ENCODE measurements at places on chromosomes 6 and 20.

GRCh38 chr6:105588123-105588710 lies 185.3 kb upstream of the PREP start:
- no peak for DNase-seq

GRCh38 chr20:55375920-55376319 lies 629.4 kb downstream of the CBLN4 start:
- DNase-seq = no peak

DNA sequence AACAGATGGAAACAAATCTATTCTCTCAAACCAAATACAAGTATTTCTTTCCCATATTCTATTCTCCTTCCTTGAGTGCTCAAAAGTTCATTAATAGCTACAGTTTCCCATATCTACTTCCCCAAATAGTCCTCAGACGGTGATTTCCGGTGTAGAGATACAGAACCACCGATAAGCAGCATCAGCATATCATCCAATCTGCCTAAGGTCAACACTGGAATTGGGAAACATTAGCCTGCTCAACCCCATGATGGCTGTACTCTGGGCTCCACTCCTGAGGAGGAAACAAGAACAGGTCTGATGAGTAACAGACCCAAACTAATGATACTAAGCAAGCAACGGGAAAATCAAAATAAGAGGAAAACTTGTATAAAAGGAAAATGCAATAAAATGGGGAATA lies 115.6 kb downstream of the EPB41L2 start:
- DNase-seq = no peak

DNA sequence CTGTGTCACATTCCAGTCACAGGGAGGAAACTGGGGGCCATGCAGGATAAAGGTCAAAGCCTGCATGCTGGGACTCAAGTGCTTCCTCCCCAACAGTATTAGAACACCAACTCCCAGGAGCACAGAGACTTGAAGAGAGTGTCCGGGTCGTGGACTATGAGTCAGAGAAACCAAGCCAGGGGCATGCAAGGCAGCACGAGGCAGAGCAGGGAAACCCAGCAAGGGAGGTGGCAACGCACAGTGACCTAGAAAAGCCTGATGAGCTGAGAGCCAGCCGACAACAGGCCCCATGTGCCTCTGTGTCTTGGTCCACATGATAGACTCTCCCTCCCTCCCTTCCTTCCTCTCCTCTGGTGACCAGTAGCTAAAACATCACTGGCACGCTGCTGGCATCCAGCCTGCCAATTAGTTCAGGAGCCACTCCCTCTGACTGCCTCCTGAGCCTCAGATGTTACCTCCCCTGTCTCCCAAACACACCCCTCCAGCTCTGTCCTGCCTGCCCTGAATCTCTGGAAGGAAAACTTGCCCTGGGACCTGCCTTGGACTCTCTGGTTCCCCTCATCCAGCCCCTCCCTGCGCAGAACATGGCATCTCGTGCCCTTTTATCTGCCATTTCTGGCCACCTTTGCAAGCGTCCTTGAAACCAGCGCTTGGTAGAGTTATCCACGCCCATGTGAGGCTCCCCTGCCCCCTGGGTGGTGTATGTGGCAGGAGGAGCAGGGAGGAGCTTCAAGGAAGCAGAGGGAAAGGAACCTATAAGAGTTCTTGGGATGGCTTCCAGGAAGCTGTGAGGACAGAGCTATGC lies 16.2 kb upstream of the RNF39 start:
- no peak for DNase-seq

DNA sequence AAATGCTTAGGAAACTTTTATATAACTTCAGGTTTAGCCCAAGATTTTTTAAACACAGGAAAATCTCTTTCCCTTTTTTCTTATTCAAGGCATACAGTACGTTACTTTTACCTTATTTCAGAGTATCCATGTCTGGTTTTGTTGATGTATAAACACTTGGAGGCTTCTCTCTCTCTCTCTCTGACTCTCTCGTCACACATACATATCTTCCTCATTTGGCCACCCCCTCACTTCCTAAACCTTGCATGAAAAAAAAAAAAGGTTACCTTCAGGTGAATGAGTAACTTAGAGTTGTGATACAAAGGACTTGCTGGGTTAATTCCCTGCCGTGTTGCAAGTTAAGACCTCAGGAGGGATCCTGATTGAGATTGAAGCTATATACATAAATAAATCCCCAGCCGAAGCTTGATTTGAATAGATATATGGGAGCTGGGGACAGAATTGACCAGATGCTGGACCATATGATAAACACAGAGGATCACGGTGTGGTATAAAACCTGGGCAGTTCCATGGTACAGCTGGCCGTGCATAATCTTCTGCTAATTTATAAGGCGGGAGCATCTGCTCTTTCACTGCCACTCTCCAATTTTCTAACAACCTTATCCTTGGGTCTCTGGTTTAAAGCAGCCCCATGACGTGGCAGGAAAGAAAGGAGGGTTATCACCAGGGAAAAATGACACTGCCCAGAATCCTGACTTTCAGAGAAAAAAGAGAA lies 55.1 kb upstream of the IL20RA start:
- DNase-seq = no peak

DNA sequence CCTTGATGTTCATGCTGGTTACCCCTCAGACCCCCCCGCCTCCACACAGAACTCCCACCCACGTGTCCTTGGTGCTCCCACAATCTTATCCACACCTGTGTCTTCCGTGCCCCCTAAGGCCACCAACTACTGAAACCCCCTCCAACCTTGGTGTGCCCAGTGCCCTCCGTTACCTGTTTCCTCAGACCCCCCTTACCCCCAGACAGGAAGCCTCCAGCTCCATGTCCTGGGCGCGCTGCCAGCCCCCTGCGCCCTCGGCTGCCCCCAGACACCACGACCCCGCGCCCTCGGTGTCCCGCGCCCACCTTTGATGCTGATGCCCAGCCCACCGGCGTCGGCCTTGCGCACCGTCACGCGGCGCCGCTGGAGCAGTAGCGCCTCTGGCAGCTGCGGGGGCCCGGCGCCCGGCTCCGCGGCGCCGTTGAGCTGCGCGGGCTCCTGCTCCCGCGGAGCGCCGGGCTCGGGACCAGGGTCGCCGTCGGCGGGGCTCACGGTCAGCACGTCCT lies 504 bp downstream of the SNTA1 start:
- no peak for DNase-seq

DNA sequence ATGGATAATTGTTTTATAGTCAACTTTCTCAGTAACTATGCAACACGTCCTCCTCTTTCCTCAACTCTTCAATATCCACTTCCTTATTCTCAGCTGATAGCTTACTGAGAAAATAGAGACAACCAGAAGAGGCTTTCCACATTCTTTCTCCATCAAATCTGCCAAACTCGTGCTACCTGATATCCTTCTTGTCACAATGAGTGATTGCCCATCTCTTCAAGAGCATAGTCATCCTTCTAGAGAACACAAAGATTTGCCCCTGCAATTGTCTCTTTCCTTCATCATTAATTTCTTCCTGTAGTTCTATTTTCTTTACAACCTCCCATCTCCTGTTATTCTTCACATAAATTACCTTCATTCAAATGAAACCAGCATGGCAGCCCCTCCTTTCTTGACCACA lies 75.9 kb upstream of the RGS17 start:
- DNase-seq = no peak

DNA sequence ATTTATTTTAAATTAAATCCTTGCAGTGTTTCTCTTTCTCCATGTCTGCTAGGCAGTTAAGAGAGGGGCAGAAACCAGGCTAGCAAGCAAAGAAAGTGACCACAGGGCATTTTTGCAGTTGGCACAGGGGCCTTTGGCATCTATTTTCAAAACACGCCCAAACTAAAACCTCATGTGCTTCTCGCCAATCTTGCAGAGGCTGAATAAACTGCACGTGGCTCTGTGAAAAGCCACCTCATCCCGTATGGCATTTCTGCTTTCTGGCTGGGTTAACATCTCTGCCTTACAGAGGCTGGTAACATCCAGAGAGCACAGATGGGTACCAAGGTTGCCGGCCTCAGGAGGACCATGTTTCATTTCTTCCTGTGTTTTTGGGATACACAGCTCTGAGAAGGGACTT lies 54.6 kb downstream of the GJA10 start:
- DNase-seq = no peak

- no peak for DNase-seq
Measured at GRCh38 chr6:143782481-143782880, 60.7 kb upstream of the LTV1 start.

DNA sequence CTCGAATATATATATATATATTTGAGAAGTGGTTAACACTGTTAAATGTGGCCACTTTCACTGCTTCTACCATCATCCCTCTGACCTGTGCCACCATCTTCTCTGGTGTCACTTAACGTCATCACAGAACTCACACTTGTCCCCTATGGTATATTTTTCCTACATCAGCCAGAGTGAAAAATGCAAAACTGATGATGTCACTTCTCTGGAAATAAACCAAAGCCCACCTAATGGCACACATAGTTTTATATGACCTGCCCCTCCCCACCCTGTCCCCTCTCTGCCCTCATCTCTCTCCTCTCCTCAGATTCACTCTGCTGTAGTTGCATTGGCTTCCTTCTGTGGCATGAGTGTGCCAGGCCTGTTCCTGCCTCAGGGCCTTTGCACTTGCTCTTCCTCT lies 63.9 kb upstream of the IFNGR1 start:
- no peak for DNase-seq

DNA sequence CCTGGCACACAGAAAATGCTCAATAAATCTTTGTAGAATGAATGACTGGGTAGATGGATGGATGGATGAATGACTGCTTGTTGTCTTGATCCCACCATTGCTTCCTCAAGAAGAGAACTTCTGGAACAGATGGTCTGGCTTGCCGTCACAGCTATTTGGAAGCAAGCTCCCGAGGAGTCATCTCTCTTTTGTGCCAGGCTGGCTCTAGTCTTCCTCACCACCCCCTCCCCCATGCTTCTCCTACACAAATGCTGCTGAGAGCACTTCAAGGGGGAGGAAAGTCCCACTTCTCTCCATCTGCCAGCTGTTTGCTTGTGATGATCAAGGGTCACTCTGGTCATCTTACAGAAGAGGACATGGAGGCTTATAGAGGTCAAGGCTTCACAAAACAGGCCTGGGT lies 11.6 kb upstream of the KCNG1 start:
- no peak for DNase-seq

DNA sequence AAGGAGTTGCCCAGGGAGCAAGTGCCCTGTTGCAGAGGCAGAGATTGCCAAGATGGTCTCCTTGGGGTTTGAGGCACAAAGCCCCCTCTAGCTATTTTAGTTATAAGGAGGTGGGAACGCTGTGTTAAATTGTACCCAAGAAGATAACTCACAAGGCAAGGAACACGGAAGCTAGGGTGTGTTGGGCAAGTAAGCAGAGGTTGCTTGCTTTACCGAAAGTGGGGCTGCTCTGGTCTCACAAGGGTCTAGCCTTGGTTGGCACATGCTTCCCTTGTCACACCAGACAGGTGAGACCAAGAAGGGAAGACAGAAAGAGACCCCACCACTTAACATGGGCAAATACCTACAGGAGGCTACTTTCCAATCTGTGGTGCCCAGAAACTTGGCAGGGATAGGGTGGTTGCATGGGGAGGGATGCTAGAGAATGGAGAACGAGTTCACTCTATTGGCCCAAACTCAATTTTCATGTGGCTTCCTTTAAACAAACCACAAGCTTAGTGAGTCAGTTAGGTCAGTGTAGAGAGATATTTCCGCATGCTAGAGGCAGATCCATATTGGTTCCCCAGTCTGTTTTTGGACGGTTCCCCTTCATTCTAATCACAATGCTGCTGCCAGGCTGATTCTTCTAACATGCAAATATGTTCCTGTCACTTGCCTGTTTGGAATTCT lies 42.4 kb downstream of the PLAGL1 start:
- DNase-seq = no peak

- no peak for DNase-seq
Measured at GRCh38 chr20:53718142-53719021, 124.7 kb upstream of the ZNF217 start.

DNA sequence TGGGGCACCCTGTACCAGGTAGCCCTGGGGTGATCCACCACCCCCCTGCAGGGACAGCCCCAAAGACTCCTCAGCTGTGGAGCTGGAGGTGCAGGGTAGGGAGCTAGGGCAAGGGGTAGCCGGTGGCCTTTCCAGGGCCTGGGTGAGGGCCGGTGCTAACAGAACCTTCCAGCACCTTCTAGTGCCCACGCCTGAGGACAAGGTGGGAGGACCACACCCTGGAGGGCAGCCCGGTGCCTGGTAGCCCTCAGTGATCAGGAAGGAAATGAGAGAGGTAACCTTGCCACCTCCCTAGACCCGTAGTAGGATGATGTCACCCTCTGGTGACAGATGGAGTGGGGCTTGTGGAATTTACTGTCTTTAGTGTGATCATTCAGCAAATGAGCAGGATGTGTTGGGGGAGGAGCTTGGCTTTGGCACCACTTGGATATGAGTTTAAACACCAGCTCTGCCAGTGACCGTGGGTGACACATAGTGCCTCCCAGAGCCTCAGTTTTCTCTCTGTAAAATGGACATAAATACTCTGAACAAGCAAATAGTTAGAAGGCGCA lies 187.7 kb downstream of the NFATC2 start:
- DNase-seq = no peak

- no peak for DNase-seq
Measured at GRCh38 chr20:8352486-8352885, 220.4 kb downstream of the PLCB1 start.

GRCh38 chr6:11845664-11846577 lies 67.3 kb upstream of the ADTRP start:
- no peak for DNase-seq

DNA sequence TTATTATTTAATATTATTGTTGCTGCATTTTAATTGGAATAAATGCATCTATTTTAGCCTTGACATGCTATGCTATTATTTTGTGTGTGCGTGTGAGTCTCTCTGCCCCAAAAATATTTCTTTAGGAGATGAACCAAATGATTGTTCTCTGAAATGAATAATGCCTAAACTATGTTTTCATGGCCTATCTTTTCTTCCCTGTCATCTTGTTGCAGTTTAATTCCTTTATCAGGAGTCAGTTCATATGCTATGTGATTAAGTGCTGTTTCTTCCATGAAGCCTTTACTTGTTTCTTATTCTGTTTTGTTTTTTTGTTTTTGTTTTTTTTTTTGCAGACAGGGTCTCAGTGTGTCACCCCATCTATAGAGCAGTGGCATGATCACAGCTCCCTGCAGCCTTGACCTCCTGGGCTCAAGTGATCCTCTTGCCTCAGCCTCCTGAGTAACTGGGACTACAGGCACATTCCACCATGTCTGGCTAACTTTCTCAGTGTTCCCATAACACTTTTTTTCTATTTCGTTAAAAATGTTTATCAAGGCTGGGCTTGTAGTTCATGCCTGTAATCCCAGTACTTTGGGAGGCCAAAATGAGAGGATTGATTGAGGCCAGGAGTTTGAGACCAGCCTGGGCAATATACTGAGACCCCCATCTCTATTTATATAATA lies 25.7 kb downstream of the TPX2 start:
- no peak for DNase-seq

GRCh38 chr6:166005944-166006899 lies 161.4 kb downstream of the TBXT start:
- peak; percentile 60 for DNase-seq

- DNase-seq = peak; percentile 81
Measured at GRCh38 chr6:82270881-82271635, 23.5 kb upstream of the IBTK start.

Data from NCI-H748 treated with DMSO at 0.1 percent for 48 hours (cell line).